ENCODE measurements at places on chromosomes 1 and 21.

DNA sequence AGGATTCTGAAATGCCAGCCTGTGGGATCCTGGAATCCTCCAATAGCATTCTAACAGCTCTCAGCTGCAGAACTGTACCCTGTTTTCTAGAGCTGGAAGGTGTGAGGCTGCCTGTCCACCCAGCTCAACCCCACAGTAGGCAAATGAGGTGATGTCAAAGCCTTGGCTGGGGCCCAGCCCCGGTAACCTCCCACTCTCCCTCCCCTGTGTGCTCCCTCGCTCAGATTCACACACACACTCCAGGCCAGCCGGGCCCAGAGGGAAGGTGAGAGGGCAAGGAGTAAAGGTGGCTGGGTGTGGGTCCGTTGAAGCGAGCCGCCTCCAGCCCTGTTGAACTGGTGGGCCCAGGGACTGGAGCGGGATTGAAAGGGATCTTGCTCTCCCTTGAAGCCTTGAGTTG lies at the start of gene BSND:
BSND (plus strand) TSS at position 257 of the 400 bp plus-strand sequence. CDS start 254 bp downstream, outside the sequence.
- DNase-seq: no peak

- peak; percentile 12 for DNase-seq
Measured at GRCh38 chr1:229336345-229336744, 6.5 kb downstream of the CCSAP start.

- DNase-seq: peak; percentile 73
Measured at GRCh38 chr1:116711263-116711840, 42.9 kb upstream of the CD2 start.

GRCh38 chr21:28614791-28615190 lies 377.9 kb downstream of the LTN1 start:
- DNase-seq: no peak

DNA sequence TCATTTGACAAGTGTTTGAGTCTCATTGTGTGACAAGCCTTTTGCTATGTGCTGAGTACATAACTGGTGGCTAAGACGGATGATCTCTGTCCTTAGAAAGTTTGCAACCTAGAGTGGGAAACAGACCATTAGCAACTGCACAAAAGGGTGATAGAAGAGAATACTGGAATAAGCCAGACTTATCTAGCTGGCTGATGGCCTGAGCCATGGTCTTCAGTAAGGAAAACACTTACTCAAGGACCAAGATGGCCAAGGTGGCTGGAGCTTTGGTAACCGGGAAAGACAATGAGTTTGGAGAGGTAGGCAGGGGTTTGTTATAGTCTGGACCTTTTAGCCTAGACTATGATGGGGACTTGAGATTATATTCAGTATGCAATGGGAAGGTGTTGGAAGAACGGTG lies 1.6 kb upstream of the TAF12 start:
- DNase-seq: no peak

GRCh38 chr1:16918371-16918770 lies 3.4 kb upstream of the CROCC start:
- DNase-seq: no peak

- DNase-seq: no peak
Measured at GRCh38 chr1:85496941-85497582, 32.1 kb upstream of the DDAH1 start.

DNA sequence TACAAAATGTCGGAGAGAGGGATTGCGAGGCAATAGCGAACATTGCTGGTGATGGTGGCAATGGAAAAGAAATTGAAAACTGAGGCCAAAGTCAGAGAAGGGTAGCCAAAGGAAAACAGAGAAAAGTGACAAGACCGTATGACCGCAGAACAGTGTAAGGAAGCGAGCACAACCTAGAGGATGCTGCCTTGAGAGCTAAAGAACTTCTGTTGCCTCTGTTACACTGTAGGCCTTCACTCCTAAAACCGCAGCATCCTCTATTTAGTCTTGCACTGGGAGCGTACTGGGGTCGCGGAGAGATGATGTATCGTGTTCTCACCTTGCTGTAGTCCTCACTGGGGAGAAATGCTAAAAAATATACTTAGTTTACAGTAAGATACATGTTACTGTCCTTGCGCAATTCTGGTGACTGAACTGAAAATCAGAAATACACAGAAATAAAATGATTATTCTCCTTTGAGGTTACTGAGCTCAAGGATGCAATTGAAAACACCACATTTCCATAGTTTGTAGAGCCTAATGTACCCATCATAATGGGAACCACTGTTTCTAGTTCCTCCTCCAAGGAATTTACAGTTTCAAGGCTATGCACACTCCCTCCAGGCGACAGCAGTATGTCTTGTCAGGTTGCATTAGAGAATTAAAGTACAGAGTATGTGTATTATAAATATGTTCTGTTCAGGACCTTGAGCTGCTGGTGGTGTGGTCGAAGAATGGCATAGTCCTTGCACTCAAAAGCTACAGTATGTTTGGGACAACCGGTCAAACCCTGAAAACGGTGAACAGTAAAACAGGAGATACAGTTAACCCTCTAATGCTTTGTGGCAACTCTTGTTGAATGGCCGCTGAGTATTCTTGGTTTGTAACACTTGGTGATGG lies 1.3 kb downstream of the NEK7 start:
- peak; percentile 44 for DNase-seq

DNA sequence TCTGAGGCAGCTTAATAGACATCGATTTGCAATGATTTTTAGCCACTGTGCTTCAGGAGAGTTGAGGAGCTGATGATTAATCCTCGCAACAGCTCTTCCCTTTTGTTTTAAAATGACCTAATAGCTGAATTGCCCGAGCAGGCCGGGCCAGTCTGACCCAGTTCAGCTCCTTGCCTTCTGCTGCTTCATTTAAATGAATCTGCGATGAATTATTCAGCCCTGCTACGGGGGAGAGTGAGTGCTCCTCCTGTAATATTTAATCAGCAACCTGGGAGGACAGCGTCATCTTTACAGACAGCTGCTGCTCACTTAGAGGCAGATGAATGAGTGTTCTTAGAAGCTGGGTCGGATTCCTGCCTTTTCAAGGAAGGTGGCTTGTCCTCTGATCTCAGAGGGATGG lies 325.1 kb downstream of the CAMTA1 start:
- no peak for DNase-seq

DNA sequence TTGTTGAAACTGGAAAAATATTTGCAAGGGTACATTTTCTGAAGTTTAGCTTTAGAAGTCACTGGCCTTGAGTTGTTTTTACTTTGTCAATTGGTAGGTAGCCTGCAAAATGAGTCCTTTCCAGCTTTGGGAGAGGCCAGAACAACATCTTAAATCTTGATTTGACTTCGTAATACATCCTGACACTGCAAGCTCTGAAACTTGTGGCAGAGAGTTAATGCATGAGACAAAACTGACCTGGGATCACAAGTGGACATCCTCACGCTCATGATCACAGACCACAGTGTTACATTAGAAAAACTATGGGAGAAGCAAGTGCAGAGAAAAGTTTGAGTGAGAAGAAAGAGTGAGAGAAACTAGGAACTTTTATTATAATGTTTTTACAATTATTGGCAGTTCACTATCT lies 550.9 kb downstream of the USP25 start:
- no peak for DNase-seq
